Activated CD4-positive, alpha-beta T cell treated with anti-CD3 and anti-CD28 coated beads, Interleukin-2, amount 50 U/mL, for 24 hours (primary cell): ENCODE measurements at places on chromosomes 5 and 9.

DNA sequence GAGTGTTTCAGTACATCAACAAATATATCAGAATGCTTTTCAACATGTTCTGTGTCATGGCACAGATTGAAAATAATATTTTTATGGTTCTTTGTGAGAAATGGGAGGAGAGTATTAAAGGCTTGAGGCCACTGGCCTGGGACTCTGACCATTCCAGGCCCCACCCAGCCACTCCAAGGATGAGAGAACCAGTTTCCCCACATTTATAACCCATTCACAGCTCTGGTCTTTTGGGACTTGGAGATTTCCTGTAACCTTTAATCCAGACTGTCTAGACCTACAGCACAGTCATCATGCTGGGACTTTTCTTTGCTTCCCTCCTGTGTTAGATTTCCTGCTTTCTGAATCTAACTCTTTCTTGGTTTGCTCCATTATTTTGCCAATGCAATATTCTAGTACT lies 389.6 kb downstream of the KIAA0825 start:
- DNase-seq, result no peak

- no peak for DNase-seq
Observed at GRCh38 chr9:18910435-18910834, 122.6 kb downstream of the SAXO1 start.

DNA sequence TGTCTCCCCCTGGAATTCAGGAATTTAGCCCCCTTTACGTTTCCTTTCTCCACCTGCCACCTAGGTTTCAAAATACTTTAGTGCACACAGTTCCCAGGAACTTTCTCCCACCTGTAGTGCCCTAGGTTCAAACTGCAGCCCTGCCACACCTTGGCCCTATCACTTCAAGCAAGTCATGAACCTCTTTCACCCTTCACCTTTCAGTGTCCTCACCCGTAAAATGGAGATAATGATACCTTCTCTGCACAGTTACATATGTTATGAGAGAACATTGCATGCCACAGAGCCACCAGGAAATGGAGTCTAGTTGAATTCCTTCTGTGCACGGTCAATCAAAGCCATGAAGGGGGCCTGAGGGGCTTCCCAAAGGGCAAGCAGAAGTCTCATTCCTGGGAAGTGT lies 9.8 kb upstream of the EEIG1 start:
- DNase-seq, result no peak

DNA sequence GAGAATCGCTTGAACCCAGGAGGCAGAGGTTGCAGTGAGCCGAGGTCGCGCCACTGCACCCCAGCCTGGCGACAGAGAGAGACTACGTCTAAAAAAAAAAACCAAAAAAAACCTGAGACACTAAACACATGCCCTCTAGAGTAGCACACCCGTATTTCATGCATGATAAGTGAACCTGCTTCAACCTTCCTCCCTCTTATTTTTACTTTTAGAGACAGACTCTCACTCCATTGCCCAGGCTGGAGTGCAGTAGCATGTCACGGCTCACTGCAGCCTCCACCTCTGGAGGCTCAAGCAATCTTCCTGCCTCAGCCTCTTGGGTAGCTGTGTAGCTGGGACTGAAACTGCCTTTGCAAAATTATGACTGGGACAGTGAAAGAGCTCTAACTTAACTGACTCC lies 17.6 kb upstream of the NANS start:
- DNase-seq, result no peak

GRCh38 chr9:89508951-89509615 lies 11.2 kb upstream of the SEMA4D start:
- no peak for DNase-seq

DNA sequence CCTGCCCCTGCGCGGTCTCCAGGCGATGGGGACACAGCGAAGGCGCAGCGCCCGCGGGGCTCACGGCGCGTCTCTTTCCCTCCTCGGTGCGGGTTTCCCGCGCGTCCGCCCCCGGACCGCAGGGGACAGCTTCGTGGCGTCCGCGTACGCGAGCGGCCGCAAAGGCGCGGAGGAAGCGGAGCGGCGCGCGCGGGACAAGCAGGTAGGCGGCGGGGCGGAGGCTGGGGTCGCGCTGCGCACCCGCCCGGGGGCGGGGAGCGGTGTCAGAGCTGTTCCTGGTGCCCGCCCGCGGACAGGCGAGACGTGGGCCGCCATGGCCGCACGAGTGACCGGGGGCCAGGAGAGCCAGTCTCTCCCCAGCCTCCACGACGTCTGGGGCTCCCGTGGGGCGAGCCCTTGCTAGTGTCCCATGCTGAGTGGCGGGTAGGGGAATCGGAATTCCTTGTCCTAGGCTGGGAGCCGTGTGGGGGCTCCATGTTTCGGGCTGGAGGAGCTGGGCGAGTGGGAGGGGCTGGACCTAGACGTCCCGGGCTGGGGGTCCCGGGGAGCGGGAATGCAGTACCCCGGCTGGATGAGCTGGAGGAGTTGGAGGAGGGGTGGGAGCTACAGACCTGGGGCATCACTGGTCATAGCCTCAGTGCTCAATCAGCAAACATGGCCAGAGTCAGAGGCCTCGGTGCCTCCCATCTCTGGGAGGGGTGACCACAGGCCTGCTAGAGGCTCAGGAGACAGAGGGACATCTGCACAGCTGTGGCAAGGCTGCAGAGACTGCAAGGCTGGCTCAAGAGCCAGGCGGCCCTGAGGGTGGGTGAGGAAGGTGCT lies 968 bp downstream of the NKD2 start:
- no peak for DNase-seq

GRCh38 chr5:97163360-97163764 lies 19.7 kb downstream of the RIOK2 start:
- no peak for DNase-seq

- DNase-seq, result no peak
Observed at GRCh38 chr5:61200582-61201155, 38.4 kb upstream of the SMIM15 start.

DNA sequence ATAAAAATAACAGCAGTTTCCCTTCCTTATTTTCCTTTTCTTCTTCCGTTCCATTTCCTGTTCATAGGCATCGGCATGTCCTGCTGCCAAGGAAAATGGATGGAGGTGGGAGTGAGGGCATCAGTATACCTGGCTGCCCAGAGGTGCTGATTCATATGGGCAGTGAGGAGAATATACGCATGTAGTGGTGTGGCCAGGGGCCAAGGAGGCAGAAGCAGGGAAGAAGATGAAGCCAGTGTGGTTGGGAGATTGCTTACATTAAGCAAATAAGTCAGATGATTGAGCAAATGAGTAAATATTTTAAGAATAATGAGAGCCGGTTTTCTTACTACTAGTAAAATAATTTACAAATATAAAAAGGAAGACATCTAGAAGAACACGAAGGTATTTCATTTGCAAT lies 344.9 kb upstream of the PAPPA start:
- no peak for DNase-seq

DNA sequence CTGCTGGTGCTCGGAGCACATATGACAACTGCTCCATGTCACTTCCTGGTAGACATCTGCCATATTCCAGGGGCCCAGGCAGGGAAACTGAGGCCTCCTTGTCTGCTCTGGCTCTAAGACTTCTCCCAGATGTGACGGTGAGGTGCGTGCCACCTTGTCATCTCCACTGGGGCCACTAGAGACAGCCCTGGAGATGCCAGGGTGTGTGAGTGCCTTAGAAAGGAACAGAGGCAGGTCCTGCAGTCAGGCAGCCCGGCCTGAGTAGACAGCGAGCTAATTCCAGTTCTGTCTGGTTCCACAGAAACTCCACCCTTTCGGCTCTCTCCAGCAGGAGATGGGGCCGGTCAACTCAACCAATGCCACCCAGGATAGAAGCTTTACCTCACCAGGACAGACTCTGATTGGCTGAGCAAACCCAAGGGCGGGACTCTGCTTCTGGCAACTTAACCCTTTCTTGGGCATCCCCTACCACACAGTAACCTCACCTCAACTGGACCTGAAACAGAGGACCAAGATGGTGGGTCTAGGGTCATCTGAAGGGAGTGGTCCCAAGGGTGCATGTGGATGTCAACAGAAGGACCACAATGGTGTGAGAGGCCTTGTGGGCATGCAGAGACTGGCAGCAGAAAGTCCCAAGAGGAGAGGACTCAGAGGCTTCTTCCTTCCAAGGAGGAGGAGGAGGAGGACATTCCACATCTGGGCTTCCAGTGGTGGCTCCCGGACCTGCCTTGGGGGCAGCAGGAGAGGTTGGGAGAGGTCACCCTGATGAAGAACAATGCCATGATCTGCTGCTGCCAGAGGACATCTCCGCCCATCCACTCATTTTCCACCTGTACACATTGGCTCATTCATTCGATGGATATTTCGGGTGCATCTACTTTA lies 77.7 kb downstream of the RGS3 start:
- no peak for DNase-seq

DNA sequence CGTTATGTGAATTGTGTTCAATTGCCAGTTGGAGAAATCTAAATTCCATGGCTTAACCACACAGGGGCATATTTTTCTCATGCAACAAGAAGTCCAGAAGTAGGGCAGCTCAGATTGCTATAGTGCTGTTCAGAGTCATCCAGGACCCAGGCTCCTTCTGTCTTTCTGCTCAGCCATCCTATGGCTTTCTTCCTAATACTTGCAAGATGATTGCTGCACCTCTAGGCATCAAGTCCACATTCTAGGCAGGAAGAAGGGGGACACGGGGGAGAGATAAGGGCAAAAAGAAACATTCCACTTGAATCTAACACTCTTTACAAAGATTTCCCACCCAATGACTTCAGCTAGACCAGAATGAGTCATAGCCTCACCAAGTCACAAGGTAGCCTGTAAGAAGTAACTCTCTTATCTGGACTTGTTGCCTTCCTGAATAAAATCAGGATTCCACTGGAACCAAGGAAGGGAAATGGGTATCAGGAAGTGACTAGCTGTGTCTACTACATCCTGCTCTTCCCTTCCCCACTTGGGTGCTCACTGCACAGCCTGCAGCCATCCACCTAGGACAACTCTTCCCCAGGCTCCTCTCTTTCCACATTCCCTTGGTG lies 5.3 kb downstream of the ERAP2 start:
- no peak for DNase-seq

DNA sequence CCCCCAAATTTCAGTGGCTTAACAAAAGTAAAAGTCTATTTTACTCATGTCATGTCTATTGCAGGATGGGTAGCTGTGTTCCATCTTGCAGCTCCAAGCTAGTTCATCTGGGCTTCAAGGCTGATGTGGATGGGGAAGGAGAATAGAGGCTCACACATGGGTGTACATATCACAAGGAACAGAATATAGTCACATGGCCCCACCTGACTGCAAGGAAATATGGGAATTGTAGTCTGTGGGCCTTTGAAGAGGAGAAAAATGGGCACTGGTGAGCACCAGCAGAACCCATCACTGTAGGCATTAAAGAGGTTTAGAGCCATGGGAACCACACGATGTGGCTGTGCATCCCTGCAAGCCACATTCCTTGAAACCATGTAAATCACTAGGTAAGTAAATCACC lies 17.9 kb upstream of the TRIO start:
- DNase-seq, result no peak

DNA sequence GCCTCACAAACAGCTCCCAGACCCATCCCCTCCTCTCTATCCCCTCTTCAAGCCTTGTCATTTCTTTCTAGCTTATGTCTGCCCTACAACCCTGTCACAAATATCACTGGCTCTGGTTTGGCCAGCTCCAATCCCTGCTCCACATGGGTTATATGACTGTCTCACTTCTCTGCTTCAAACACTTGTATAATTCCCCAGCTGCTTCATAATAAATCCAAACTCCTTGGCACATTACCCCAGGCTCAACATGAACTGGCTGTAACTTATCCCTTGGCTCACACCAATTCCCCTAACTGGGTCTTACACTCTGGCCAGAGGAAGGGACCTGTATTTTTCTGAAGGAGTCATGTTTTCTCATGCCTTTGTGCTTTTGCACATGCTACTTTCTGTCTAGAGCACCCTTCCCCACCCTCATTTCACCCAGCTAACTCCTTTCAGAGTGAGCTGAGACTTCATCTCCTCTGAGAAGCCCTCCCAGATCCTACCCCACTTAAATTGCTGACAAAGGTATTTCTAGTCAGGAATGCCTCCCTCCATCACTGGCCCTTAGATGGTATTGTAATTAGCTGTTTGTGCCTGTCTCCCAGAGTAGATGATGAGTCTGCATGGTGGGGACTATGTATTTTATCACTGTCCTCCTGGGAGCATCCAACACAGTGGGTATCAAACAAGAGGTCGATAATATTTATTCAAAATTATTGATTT lies 5.3 kb downstream of the PRXL2C start:
- DNase-seq, result no peak

DNA sequence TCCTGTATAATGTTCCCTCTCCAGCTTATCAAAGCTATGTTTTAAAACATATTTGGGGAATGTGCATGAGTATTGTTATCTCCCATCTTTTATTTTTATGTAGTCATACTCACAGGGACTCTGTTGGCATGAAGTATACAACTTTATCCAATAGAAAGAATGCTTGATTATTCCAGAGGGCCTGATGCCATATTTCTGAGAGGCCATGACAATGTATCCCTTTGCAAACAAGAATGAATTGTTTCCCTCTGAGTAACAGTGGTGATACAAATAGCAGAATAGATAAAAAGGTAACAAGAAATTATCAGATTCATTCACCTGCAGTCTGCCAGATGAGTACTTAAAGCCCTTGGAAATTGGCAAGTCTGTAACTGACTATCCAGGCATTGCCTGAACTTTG lies 125.9 kb downstream of the PLK2 start:
- no peak for DNase-seq

DNA sequence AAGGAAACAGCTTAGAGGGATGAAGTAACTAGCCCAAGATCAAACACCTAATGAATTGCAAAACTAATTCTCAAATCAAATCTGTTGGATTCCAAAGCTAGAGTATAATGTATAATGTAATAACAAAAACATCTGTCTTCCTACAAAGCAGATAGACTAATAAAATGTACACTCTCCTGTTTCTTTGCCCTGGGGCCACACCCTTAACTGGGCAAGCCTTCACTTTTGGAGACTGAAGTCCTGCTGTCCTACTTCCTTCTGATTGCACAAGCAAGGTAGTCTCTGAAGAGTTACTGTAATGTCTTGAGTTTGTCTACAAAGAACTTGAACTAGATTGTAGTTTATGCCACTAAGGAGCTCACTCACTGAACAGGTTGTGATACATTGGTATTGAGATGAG lies 2.5 kb downstream of the TTC1 start:
- DNase-seq, result no peak

- no peak for DNase-seq
Observed at GRCh38 chr5:116544531-116545241, 29.9 kb downstream of the SEMA6A start.

- DNase-seq, result no peak
Observed at GRCh38 chr9:113738893-113739604, 137.1 kb upstream of the ZNF618 start.

DNA sequence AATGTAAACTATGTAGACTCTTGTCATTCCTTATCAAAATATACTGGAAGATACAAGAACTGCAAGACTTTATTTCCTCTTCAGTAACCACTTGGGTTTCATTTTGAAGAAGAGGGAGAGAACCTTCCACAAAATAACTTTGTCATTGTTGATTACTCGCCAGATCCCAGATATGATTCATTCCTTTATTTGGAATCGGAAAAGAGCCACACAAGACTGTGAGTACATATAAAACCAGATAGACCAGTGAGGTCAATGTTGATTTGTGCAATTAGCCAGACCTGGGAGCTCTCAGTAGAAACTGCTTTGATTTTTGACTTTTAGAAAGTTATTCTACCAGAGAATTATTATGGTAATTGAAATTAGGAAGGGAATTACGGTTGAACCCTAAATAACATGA lies 146.1 kb downstream of the TMEM167A start:
- DNase-seq, result no peak
